ENCODE measurements at places on chromosomes 4 and X. TPM values are rescaled to one million over a fixed set of nuclear protein-coding genes. Genes with fewer than 3 reads are reported as not detected.

UCHL1 gene
- total RNA-seq, result 8.6 TPM

VCX3B gene
- not detected for total RNA-seq

ANXA10 gene
- total RNA-seq, result 36.3 TPM

NLRP2B gene
- 0.16 TPM for total RNA-seq

CNOT6L gene
- 64.7 TPM for total RNA-seq

BANK1 gene
- total RNA-seq, result 14.1 TPM

MAGEA10 gene
- total RNA-seq, result not detected

Data from ureter (tissue), 1 donor.